ENCODE measurements at places on chromosomes 3 and 15. TPM values are rescaled to one million over a fixed set of nuclear protein-coding genes. Genes with fewer than 3 reads are reported as not detected.

Gene TERC
- total RNA-seq: 157 TPM

Gene NPAP1
- total RNA-seq: 2.0 TPM

Gene SPTBN5
- 2.5 TPM for total RNA-seq

Gene TGM4
- total RNA-seq: 0.33 TPM

Gene TMEM212
- not detected for total RNA-seq

GRCh38 chr3:152865668-152866245 lies 30.8 kb downstream of the P2RY1 start:
- no peaks in the 10 kb centered on the region for H3K27me3 ChIP-seq
- H3K36me3 ChIP-seq: no peaks in the 10 kb centered on the region
- no peak overlapping the region for H3K27ac ChIP-seq
- H3K4me3 ChIP-seq: no peak overlapping the region
- no peak for DNase-seq
- no peaks in the 10 kb centered on the region for H3K4me1 ChIP-seq

GRCh38 chr3:46478341-46478740 lies 13.6 kb upstream of the LTF start:
- no peak overlapping the region for H3K27ac ChIP-seq
- H3K36me3 ChIP-seq: no peaks in the 10 kb centered on the region
- H3K4me3 ChIP-seq: no peak overlapping the region
- H3K27me3 ChIP-seq: no peaks in the 10 kb centered on the region
- DNase-seq: no peak

- H3K4me3 ChIP-seq: no peak overlapping the region
- H3K4me1 ChIP-seq: no peaks in the 10 kb centered on the region
- no peaks in the 10 kb centered on the region for H3K36me3 ChIP-seq
- no peaks in the 10 kb centered on the region for H3K27me3 ChIP-seq
Observed at GRCh38 chr3:139764069-139764905, 86.5 kb upstream of the NMNAT3 start.

DNA sequence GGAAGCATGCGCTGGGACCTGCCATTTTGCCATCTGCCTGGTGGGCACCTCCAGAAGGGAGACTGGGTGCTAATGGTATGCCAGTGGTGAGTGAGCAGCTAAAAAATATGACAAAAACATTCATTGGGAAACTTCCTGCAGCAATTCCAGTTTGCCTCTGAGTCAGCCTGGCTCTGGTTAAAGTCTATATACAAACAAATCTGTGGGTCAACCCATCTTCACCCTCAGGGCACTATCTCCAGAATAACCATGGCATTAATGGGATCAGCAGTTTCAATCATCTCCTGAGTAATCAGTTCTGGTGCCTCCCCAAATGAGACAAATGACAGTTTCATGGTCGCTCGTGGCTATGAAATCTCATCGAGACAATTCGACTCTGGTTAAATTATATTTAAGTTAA lies 21.5 kb downstream of the FRMD4B start:
- no peak for DNase-seq
- no peak overlapping the region for H3K27ac ChIP-seq
- H3K36me3 ChIP-seq: no peaks in the 10 kb centered on the region
- H3K4me3 ChIP-seq: no peak overlapping the region

DNA sequence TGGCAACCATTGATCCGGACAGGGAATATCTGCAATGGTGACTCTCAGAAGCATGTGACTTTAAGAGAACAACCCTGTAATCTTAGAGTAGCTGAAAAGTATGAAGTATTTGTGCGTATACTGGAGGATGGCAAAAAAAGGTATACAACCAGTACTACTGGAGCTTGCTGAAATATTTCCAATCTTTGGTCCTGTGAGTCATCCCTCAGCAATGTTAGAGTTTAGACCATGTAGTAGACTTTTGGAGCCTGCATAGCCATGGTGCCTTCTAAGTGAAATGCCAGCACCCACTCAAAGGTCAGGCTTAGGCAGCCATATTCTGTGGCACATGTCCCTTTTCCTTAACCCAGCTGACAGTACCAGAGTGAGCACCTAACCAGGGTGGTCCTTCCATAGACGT lies 429.4 kb downstream of the NTRK3 start:
- no peaks in the 10 kb centered on the region for H3K36me3 ChIP-seq
- no peaks in the 10 kb centered on the region for H3K4me1 ChIP-seq
- no peaks in the 10 kb centered on the region for H3K27me3 ChIP-seq
- H3K4me3 ChIP-seq: no peak overlapping the region
- DNase-seq: no peak

- no peaks in the 10 kb centered on the region for H3K27me3 ChIP-seq
- H3K27ac ChIP-seq: no peak overlapping the region
- no peaks in the 10 kb centered on the region for H3K36me3 ChIP-seq
- H3K4me3 ChIP-seq: no peak overlapping the region
- DNase-seq: no peak
- no peaks in the 10 kb centered on the region for H3K4me1 ChIP-seq
Observed at GRCh38 chr15:51816611-51817010, 12.8 kb upstream of the TMOD3 start.

DNA sequence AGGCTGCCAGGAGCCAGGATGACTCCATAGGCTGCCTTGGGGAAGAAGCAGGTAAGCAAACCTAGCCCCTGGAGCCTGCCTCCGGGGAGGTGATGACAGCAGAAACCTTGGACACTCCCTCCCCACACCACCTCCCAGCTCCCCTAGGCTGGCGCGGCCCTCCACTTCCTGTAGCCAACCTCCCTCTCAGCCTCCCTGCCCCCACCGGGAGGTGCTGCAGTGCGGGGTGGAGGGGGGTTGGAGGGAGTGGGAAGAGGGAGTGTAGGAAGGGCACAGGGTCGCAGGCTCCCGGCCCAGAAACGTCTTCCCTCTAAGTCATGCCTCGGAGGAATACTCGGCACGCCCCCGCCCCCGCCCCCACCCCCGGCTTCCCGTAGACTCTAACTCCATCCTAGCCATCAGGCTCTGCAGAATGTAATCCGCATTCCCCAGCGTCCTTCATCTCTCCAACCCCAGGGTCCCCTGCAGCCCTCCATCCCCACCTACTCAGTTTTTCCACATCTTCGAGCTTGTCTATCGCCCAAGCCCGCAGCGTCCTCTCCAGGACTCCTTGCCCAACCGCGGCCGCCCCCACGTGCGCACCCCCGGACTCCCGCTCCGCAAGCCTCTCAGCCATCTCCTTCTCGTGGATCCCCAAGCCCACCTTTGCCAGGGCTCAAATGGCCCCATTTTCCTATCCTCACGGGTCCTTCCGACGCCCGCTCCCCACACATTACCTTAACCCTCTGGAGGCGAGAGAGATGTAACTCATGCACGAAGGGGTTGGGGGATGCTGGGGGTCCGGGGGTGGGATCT lies 528 bp downstream of the LPCAT4 start:
- H3K27ac ChIP-seq: peak overlapping the region; percentile 95
- peaks cover 8% of the 10 kb centered on the region for H3K4me1 ChIP-seq
- H3K27me3 ChIP-seq: no peaks in the 10 kb centered on the region
- H3K36me3 ChIP-seq: no peaks in the 10 kb centered on the region
- H3K4me3 ChIP-seq: peak overlapping the region; percentile 99

DNA sequence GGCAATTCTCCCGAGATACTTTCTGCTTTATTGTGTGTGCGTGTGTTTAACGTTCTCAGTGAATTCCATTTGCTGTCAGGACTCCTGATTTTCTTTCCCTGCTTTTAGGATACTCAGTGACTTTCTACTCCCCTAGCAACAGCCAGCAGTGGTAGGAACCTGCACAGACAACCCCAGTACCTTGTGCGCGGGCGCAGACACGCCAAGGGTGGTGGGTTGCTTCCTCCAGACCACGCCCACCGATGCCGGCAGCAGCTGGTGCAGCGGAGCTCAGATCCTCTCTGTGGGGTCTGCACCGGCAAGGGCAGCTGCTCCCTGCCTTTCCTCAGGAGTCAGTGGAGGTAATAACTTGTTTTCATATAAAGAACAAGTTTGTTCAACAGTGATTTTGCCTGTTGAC lies 225.1 kb upstream of the NDN start:
- no peak overlapping the region for H3K4me3 ChIP-seq
- no peaks in the 10 kb centered on the region for H3K27me3 ChIP-seq
- no peaks in the 10 kb centered on the region for H3K4me1 ChIP-seq
- H3K36me3 ChIP-seq: no peaks in the 10 kb centered on the region
- DNase-seq: peak; percentile 5
